GM18507 (cell line): ENCODE measurements at places on chromosomes 7 and 10.

DNA sequence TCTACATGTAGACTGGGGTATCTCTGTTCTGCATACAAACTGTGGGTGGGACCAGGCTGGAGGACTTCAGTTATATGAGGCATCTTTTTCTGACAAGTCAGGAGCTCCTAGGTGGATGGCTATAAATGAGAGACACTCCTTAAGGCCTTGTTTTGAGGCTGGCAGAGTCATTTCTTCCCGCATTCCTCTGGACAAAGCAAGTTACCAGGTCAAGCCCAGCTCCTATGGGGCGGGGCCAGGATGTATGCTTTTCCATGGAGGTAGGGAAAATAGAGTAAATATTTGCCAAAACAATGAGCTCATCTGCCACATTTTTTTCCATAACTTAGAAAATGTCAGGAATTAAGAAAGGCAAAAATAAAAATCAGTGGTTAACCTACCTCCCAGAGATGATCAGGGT, 283.4 kb downstream of the GPR37 start:
- DNase-seq = no peak

GRCh38 chr10:43942096-43942850, 293.6 kb upstream of the ZNF32 start:
- no peak for DNase-seq

GRCh38 chr7:76142861-76143260, 58.8 kb upstream of the SRRM3 start:
- DNase-seq = no peak

GRCh38 chr7:99557940-99558305, 519 bp upstream of the ZNF655 start:
- no peak for DNase-seq

- no peak for DNase-seq
Measured at GRCh38 chr10:22615819-22616499, 98.4 kb downstream of the PIP4K2A start.

GRCh38 chr7:69739931-69740431, 141.7 kb downstream of the AUTS2 start:
- DNase-seq = no peak

GRCh38 chr7:153476166-153476565, 576.0 kb upstream of the DPP6 start:
- DNase-seq = no peak

DNA sequence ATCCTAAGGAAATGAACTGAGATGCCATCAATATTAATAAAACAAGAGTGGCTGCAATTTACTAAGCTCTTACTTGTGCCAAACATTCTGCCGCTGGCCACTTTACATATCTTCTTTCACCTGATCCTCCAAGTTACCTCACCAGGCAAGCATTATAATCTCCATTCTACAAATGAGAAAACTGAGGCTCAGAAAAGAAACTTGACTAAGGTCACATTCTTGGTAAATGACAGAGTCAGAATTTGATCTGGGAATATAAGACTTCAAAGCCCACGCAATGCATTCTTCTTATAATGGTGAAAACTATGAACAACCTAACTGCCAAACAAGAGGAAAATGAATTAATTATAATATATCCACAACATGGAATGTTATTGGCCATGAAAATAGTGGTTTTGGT, 46.1 kb upstream of the SMNDC1 start:
- DNase-seq = no peak

DNA sequence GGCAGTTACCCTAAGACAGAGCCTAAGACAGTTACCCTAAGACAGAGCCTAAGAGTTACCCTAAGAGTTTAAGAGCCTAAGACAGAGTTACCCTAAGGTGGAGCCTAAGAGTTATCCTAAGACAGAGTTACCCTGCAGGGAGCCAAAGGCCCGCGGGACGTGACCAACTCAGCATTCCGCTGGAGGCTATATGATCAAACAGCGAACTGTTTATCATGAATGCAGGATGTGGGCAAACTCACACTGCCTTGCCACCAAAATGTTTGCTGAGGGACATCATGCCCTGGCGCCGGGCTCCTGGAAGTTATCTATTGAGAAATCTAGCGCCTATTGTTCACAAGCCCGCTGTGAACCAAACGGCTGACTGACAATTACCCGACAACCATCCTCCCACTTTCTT, 49.9 kb downstream of the BLVRA start:
- no peak for DNase-seq

DNA sequence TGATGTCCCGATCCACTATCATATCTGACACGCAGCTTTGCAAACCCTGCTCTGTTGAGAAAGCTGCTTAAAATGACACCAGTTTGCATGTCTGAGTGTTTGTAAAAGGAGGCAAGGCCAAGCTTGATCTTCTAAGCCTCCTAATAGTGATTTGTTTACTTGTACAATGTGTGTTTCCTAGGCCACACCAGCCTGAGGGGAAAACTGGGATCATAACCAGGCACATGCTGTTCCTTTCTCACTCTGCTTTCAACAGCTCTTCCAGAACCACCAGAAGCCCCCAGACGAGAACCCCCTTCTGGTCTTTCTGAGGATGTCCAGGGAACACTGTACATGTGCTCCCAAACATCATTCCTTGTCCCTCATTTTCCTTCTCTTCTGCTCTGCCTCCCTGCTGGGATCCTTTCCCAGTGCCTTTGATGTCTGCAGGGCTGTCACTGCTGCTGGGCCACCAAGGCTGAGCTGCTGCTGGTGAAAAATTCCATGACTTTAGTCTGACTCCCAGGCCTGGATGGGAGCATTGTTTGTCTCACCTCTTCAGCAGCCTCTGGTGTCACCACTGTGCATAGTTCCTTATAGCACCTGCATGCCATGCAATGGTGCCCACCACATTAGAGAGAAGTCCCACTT, 4.0 kb upstream of the LGI1 start:
- DNase-seq = no peak

- no peak for DNase-seq
Measured at GRCh38 chr10:57968328-57969016, 299.2 kb downstream of the IPMK start.

- DNase-seq = no peak
Measured at GRCh38 chr10:77248104-77248790, 389.4 kb downstream of the KCNMA1 start.

- DNase-seq = no peak
Measured at GRCh38 chr10:7374795-7375194, 36.0 kb downstream of the SFMBT2 start.

DNA sequence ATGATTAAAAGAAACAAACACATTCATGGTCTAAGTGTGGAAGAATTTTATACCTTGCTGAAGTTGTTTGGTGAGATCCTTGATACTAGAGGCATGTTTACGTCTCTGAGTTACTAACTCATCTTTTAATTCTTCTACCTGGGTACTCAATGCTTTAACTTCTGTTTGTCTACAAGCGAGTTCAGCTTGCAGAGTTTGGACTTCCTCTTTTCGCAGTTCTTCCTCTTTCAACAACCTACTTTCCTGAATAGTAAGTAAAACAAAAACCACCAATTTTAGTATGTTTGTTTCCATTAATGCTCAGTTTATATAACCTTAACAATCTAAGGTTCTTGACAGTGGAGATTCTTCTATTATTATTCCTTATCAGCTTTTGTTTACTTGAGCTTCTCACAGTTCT, 42.9 kb downstream of the CCDC186 start:
- DNase-seq = no peak

DNA sequence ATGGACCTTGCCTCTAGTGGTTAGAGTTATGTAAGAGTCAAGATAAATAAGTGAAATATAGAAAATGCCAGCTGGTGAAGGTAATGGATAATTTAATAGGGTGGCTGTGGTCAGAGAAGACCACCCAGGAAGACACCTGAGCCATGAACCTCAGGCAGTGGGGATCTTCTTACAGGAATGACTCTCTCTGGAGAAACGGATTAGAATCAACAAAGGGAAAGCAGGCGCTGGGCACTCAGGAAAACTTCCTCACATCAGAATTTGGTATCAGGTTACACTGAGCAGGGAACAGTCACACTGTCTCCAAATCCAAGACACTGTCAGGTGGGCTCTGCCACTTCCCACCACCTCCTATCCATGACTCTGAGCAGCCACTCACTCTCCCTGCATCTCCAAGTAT, 132.6 kb downstream of the DYNC2I1 start:
- no peak for DNase-seq

- DNase-seq = no peak
Measured at GRCh38 chr10:133347710-133348517, 741 bp downstream of the PRAP1 start.

DNA sequence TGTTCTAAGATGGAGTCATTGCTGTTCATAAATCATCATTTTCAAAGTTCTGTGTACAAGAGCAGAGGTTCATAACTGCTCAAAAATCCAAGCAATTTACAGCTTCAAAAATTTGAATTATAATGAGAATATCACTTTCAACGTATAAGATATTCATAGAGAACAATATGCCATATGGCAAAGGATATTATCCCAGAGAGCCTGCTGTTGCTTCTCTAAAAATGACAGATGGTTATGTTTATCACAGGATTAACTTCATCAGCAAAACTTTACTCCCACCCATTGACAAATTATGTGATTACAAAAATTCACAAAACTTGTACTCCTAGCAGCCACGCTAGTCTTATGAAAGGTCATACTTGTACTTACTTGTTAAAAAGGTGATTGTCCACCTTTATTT, 105.1 kb downstream of the PIP4K2A start:
- DNase-seq = no peak

DNA sequence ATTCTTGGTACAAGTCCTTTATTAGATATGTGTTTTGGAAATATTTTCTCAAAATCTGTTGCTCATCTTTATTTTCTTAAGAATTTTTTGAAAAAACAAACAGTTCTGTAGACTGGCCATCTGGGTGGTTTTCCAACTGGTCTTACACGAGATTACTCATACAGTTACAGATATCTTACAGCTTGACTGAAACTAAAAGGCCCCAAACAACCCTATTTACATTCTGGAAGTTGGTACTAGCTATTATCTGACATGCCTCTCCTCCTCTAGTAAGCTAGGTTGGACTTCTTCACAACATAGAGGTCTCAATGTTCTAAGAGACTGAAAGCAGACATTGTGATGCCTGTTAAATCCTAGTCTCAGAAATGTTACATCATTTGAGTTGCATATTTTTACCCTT, 52.0 kb downstream of the ZNF22 start:
- DNase-seq = no peak

- no peak for DNase-seq
Measured at GRCh38 chr7:103391976-103392375, 44.5 kb downstream of the PSMC2 start.

DNA sequence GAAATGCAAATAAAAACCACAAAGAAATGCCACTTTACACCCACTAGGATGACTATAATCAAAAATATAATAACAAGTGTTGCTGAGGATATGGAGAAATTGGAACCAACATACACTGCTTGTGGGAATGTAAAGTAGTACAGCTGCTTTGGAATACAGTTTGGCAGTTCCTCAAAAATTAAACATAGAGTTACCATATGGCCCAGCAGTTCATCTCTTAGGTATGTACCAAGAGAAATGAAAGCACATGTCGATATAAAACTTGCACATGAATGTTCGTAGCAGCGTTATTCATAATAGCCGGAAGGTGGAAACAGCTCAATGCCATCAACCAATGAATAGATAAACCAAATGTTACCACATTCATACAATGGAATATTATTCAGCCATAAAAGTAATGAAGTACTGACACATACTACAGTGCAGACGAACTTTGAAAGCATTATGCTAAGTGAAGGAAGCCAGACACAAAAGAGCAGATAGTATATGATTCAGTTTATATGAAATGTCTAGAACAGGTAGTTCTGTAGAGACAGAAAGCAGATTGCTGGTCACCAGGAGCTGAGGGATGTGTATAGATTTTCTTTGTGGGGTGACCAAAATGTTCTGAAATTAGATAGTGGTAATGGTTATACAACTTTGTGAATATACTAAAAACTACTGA, 12.4 kb downstream of the BCAP29 start:
- DNase-seq = no peak

GRCh38 chr10:101071267-101071884, 9.6 kb downstream of the KAZALD1 start:
- DNase-seq = no peak

GRCh38 chr10:124875596-124875995, 66.3 kb upstream of the ZRANB1 start:
- no peak for DNase-seq

DNA sequence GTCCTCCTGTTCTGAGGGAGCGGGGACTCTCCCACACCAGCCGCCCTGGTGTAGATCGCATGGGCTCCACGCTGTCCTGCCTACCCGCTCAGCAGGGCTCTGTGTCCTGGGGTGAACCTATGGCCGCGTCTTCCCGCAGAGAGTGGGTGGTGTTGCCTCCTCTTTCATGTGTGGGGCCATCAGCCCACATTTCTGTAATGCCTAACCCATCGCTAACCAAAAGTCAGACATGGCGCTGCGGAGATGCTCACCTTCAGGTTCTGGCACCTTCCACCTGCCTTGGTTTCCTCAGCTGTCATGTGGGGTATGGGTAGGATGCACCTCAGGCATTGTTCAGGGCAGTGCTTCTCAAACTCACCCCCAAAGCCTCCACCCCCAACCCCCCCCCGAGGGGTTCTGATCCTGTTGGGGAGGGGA, 50.5 kb upstream of the CAMK2B start:
- DNase-seq = no peak

DNA sequence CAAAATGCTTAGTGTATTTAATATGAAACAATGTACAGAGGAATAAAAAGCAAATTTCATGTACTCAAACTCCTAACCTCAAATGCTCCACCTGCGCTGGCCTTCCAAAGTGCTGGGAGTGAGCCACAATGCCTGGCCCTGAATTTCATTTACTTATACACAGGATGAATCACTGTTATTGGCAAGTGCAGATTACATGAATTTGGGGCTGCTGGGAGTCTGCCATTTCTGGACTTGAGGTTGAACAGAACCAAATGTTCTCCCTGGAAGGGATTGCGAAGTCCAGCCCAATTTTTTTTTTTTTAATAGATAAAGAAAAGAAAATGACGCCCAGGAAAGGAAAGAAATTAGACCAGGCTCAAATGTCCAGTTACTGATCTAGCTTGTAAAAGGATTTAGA, 6.8 kb upstream of the CSTF2T start:
- no peak for DNase-seq

- no peak for DNase-seq
Measured at GRCh38 chr10:77974396-77975074, 48.0 kb upstream of the DLG5 start.

DNA sequence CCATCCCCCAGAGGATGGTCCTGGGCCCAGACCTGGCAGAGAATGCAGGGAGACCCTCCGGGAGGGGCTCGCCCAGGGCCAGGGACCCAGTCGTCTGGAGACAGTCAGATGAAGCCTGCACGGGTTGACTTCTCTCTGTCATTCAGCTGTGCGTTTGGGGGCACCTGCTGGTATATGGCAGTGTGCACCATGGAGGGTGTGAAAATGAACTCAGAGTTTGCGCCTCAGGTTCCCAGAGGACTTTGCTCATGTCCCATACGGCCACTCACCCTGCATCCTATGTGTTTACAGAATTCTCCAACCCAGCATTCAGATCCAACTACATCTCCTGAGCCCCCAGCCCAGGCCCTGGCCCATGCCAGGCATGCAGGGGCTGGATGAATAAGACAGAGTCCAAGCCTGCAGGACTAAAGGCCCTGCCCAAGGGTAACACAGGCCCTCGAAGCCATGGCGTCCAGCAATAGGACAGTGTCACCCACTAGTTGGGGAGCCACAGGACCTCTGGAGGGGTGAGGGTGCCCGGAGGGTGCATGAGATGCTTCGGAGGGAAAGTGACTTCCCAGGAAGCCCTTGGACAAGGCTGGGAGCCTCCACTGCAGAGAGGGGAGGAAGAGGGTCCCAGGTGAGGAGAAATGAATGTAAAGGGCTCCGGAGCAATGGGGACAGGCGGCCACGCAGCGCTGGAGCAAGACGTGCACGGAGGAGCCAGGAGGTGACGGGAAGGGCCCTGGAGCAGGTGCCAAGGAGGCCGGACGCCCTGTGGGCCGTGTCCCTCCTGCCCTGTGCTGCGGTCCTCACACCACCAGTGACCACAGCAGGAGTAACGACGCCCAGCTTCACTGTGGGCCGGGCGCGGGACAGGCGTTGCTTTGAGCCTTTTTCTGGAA, 36.3 kb downstream of the CALML3 start:
- no peak for DNase-seq
